ENCODE measurements at places on chromosomes 2 and 18. TPM values are rescaled to one million over a fixed set of nuclear protein-coding genes. Genes with fewer than 3 reads are reported as not detected.

DNA sequence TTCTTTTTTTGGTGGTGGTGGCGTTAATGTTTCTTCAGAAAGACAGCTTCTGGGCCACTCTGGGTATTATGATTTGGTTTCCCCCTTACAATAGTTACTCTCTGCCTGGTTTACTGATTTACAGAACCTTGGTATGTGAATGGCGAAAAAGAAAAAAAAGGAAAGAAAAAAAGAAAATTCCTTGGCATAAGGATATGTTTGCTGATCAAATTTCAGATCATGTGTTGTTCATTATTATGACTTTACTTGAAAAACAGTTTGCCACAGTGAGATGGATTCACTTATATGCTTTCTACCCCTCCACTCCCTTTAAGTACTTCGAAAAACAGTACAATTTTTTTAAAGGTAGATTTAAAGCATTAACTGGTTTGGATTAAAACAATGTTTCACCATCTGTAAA is 21.0 kb downstream of the BCL11A start:
- peaks cover 98% of the 10 kb centered on the region for H3K4me1 ChIP-seq
- peak overlapping the region; percentile 60 for H3K4me3 ChIP-seq
- H3K27ac ChIP-seq: peak overlapping the region; percentile 55
- H3K36me3 ChIP-seq: peaks cover 9% of the 10 kb centered on the region
- no peaks in the 10 kb centered on the region for H3K27me3 ChIP-seq
- no peak for DNase-seq

- DNase-seq: no peak
- peak overlapping the region; percentile 92 for H3K4me3 ChIP-seq
- H3K27ac ChIP-seq: no peak overlapping the region
- H3K27me3 ChIP-seq: no peaks in the 10 kb centered on the region
Observed at GRCh38 chr2:19987936-19988335, 2.0 kb downstream of the WDR35 start.

- no peaks in the 10 kb centered on the region for H3K27me3 ChIP-seq
- no peaks in the 10 kb centered on the region for H3K36me3 ChIP-seq
- no peak for DNase-seq
- H3K4me3 ChIP-seq: no peak overlapping the region
Observed at GRCh38 chr18:11271954-11272353, 122.6 kb upstream of the PIEZO2 start.

The DNAJC5G gene
- 0.18 TPM for total RNA-seq

The SRD5A2 gene
- total RNA-seq: 0.05 TPM

- peaks cover 10% of the 10 kb centered on the region for H3K27me3 ChIP-seq
- no peak overlapping the region for H3K4me3 ChIP-seq
Observed at GRCh38 chr2:217539126-217539525, 463.7 kb downstream of the TNS1 start.

- H3K4me1 ChIP-seq: peaks cover 29% of the 10 kb centered on the region
- no peak for DNase-seq
- no peak overlapping the region for H3K4me3 ChIP-seq
- no peaks in the 10 kb centered on the region for H3K27me3 ChIP-seq
Observed at GRCh38 chr2:189379287-189379630, 62.0 kb upstream of the WDR75 start.

The RTKN gene
- 66.6 TPM for total RNA-seq

DNA sequence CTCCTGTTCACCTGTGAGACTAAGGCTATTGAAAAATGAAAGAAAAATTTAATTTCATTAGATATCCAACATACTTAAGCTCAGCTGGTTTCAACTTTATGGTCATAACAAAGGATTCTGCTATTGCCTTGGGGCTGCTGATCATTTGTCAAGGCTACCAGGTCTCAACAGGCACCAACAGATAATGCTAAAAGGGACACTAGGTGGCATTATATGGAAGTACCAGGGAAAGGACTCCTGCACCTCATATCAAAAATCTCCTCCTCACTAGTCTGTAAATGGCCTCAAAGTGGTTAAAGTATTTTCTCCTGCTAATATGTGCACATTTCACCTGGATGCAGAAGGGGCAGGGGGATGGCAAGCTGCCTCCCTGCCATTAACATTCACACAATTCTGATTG is 167.9 kb upstream of the REG3A start:
- no peaks in the 10 kb centered on the region for H3K27me3 ChIP-seq
- 0 out of 2 replicates have a peak, but pooled peaks cover 7% of the 10 kb centered on the region for H3K4me1 ChIP-seq

- H3K27me3 ChIP-seq: peaks cover 7% of the 10 kb centered on the region
- DNase-seq: no peak
- no peaks in the 10 kb centered on the region for H3K4me1 ChIP-seq
- H3K4me3 ChIP-seq: no peak overlapping the region
Observed at GRCh38 chr2:135820003-135820618, 16.9 kb downstream of the LCT start.

GRCh38 chr2:128421861-128422311 is 103.2 kb upstream of the HS6ST1 start:
- peaks cover 18% of the 10 kb centered on the region for H3K36me3 ChIP-seq
- H3K27me3 ChIP-seq: peaks cover 7% of the 10 kb centered on the region
- H3K4me1 ChIP-seq: no peaks in the 10 kb centered on the region
- no peak overlapping the region for H3K4me3 ChIP-seq
- DNase-seq: no peak

DNA sequence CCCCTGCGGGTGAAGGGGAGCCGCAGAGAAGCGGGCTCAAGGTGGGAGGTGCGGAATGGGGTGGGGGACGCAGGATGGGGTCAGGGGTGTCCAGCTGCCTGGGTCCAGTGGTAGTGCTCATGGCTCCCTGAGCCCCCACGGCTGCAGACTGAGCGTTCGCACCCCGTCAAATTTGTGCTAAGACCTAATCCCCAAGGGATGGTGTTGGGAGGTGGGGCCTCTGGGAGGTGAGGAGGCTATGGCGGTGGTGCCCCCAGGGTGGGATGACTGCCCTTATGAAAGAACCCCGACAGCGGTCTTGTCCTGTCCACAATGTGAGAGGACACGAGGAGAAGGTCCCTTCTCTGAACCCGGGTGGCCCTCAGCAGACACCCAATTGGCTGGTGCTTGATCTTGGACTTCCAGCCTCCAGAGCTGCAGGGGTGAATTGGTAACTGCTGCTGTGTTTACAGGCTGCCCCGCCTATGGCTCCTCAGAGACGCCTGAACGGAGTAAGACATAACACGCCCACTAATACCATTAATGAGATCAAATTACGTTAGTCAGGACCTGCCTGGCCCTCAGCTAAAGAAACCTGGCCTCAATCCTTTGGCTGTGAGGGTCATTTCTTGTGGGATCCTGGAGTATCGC is 42.6 kb downstream of the PXDN start:
- peak overlapping the region; percentile 91 for H3K27ac ChIP-seq
- no peak overlapping the region for H3K4me3 ChIP-seq
- H3K4me1 ChIP-seq: peaks cover 49% of the 10 kb centered on the region
- H3K36me3 ChIP-seq: no peaks in the 10 kb centered on the region
- H3K27me3 ChIP-seq: no peaks in the 10 kb centered on the region
- no peak for DNase-seq

DNA sequence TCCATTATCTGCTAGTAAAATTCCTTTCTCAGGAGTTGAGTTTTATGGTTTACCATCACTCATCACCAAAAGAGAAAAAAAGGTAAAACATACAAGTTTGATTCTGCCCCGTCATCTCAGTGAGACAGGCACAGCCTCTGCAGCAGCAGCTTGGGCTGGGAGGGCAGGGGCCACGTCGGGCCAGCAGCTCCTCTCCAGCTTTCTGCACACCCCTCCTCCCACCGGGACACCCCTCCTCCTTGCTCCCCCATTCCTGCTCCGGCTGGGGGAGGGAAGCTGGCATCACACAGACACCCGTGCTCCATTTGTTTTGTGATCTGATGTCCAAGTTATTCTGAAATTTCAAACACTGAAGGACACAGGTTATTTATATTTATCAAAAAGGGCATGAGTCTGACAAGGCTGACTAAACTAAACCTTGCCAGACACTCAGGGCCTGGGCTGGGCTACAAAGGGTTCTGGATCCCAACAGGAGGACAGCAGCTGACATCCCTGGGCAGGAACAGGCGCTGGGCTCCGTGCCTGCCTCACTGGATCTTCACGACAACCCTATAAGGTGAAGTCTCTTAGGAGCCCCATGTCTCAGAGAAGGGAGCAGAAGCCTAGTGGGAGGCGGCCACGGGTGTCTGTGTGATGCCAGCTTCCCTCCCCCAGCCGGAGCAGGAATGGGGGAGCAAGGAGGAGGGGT is 71.4 kb downstream of the HDAC4 start:
- DNase-seq: no peak
- no peaks in the 10 kb centered on the region for H3K36me3 ChIP-seq
- H3K27ac ChIP-seq: peak overlapping the region; percentile 57
- peaks cover 39% of the 10 kb centered on the region for H3K4me1 ChIP-seq
- H3K4me3 ChIP-seq: no peak overlapping the region

GRCh38 chr2:234463626-234464290 is 33.1 kb downstream of the ARL4C start:
- no peak overlapping the region for H3K27ac ChIP-seq
- H3K4me3 ChIP-seq: no peak overlapping the region
- DNase-seq: no peak
- H3K36me3 ChIP-seq: no peaks in the 10 kb centered on the region
- H3K27me3 ChIP-seq: no peaks in the 10 kb centered on the region

- H3K36me3 ChIP-seq: no peaks in the 10 kb centered on the region
- H3K27me3 ChIP-seq: no peaks in the 10 kb centered on the region
- no peak overlapping the region for H3K4me3 ChIP-seq
Observed at GRCh38 chr2:181607629-181608590, 49.0 kb downstream of the CERKL start.

DNA sequence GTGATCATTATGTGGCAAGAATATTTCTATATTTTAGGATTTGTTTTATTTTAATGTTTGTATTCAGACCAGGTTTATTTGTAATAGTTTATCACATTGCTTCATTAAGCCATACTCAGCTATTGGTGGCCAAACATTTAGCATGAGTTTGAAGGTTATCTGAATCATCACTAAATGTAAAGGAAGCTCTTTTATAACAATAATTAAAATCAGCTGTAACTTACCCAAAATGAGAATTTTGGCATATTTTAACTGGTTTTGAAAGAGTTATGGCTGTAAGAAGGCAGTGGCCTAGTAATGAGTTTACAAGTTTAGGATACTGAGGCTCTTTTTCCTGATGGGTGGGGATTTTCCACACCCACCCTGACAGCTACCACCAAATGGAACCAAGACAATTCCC is 177.8 kb downstream of the EN1 start:
- no peak overlapping the region for H3K27ac ChIP-seq
- no peaks in the 10 kb centered on the region for H3K27me3 ChIP-seq
- H3K36me3 ChIP-seq: no peaks in the 10 kb centered on the region
- DNase-seq: no peak

The SIX3 gene
- total RNA-seq: 6.6 TPM

DNA sequence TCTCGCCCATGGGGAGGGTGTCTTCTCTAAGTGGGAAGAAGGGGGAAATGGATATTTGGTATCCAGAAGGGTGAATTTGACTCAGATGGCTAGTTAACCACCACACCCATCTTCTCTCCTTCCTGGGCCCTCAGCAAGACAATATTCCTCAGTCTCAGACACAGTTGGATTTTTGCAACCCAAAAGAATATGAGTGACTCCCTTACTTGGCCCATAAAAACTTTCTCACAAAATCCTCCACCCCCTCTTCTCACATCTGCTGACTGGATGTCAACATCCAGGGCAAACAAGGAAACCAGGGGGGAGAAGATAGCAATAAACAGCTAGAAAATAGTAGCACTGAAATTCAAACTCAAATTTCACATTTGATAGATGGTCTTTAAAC is 35.3 kb upstream of the GCC2 start:
- no peaks in the 10 kb centered on the region for H3K27me3 ChIP-seq
- DNase-seq: no peak
- peaks cover 4% of the 10 kb centered on the region for H3K4me1 ChIP-seq
- no peak overlapping the region for H3K27ac ChIP-seq
- H3K4me3 ChIP-seq: no peak overlapping the region
- no peaks in the 10 kb centered on the region for H3K36me3 ChIP-seq

- H3K27ac ChIP-seq: no peak overlapping the region
- peaks cover 4% of the 10 kb centered on the region for H3K4me1 ChIP-seq
- H3K36me3 ChIP-seq: no peaks in the 10 kb centered on the region
Observed at GRCh38 chr2:117858336-117858735, 43.8 kb downstream of the DDX18 start.

- H3K4me1 ChIP-seq: no peaks in the 10 kb centered on the region
- H3K4me3 ChIP-seq: no peak overlapping the region
- H3K27ac ChIP-seq: no peak overlapping the region
- H3K36me3 ChIP-seq: peaks cover 6% of the 10 kb centered on the region
- DNase-seq: no peak
Observed at GRCh38 chr2:73839653-73840411, 11.1 kb downstream of the STAMBP start.

The MOGAT1 gene
- 0.62 TPM for total RNA-seq

The ARHGEF33 gene
- 0.57 TPM for total RNA-seq

DNA sequence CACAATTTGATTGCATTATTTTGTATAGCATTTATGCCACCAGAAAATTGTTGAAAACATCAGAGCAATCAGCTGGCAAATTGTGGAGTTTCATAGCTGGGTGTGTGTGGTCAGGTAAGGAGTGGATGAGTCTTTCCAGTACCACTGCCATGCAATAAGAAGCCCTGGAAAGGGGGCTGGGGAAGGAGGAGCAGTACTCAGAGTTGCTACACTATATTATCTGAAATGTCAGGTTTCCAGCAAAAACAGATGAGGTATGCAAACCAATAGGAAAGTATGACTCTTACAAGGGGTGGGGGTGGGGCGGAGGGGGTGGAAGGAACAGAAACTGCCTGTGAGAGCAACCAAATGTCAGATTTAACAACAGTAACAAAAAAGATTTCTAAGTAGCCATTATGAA is 112.2 kb downstream of the SOS1 start:
- peaks cover 22% of the 10 kb centered on the region for H3K4me1 ChIP-seq
- no peak overlapping the region for H3K4me3 ChIP-seq
- no peaks in the 10 kb centered on the region for H3K27me3 ChIP-seq

GRCh38 chr2:230660294-230661060 is 52.2 kb upstream of the CAB39 start:
- H3K27ac ChIP-seq: no peak overlapping the region
- DNase-seq: no peak
- no peaks in the 10 kb centered on the region for H3K36me3 ChIP-seq
- peaks cover 2% of the 10 kb centered on the region for H3K27me3 ChIP-seq

The AGXT gene
- total RNA-seq: 0.16 TPM

DNA sequence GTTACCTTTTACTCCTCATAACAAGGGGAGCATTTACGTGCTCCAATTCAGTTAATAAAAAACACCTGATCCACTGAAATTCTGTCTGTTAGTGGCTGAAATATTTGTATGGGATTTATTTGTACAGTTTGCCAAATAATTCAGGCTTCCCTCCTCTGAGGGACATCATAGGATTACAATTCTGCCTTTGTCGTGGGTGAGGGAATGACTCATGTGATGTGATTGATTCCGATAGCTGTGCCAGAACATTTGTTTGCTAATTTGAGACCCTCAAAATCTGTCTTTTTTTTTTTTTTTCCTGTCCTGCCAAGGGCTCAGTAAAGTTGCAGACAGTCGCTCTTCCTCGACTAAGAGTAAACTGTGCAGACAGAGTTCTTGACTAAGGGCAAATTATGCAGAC is 612.6 kb upstream of the CDH2 start:
- no peak overlapping the region for H3K4me3 ChIP-seq
- H3K36me3 ChIP-seq: no peaks in the 10 kb centered on the region
- no peak for DNase-seq

The CRYGA gene
- not detected for total RNA-seq

The GRB14 gene
- total RNA-seq: 14.9 TPM

The CDH19 gene
- not detected for total RNA-seq

- H3K4me1 ChIP-seq: peaks cover 12% of the 10 kb centered on the region
- H3K4me3 ChIP-seq: no peak overlapping the region
- H3K27me3 ChIP-seq: no peaks in the 10 kb centered on the region
- no peak for DNase-seq
Observed at GRCh38 chr2:10399358-10399757, 48.8 kb downstream of the ODC1 start.

Data from WTC11 (cell line).